Esophagus squamous epithelium (tissue), 5 donors: ENCODE measurements at places on chromosomes 5 and 9. TPM values are rescaled to one million over a fixed set of nuclear protein-coding genes. Genes with fewer than 3 reads are reported as not detected.

SLC4A9 gene
- total RNA-seq = not detected

SHISAL2B gene
- total RNA-seq = not detected

FOXD4L5 gene
- not detected for total RNA-seq

SOX30 gene
- not detected for total RNA-seq

SV2C gene
- total RNA-seq = under 0.01 TPM

LTC4S gene
- total RNA-seq = 6.9 TPM

QRFP gene
- 0.18 TPM for total RNA-seq

DNA sequence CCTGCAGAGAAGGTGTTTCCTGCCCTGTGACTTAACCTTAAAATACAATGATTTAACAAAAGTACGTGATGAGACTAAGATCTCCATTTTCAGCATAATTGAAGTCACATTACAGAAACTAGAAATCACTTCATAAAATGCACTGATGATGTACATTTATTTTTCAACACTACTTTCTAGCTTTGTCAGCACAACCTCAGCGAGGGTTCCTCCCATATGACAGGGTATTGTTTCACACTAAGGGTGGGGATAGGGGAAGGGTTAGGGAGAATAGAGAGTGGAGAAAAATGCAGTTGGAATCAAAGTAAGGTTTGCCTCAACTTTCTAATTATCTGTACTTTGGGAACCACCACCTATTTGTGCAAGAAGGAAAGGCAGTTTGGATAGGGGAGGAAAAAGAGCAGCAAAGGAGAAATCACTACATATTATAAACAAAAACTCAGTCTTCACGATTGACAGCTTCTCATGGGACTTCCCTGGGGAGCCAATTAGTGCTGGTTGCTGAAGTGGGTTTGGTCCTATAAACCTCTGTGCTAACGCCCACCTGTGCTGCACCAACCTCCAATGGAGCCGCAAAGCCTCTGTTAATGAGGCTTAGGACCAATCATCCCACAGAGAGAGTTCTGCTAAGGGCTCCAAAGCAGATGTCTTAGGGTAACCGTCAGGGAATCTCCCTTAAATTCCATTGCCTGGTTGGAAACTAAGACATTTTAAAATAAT, 369.2 kb upstream of the PDE4D start:
- H3K27ac ChIP-seq = no peak overlapping the region
- H3K4me3 ChIP-seq = no peak overlapping the region
- H3K4me1 ChIP-seq = no peaks in the 10 kb centered on the region
- H3K36me3 ChIP-seq = no peaks in the 10 kb centered on the region
- H3K27me3 ChIP-seq = no peaks in the 10 kb centered on the region
- DNase-seq = no peak

DNA sequence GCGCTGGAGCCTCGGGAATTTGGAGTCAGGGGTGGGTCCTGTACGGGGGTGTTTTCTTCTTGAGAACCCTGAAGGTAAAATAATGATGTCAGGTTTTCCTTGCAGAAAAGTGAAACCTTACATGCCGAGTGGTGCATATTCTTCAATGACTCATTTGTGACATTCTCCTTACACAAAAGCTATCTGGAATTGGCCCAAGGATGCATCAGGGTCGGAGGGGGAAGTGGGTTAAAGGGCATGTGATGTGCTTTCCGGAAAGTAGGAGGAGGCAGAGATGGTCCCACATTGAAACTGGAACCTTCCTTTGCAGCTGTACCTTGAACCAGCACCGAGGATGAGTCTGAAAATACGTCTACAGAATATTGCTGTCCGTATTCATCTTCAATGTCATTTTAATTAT, 411.2 kb upstream of the IRX4 start:
- H3K27me3 ChIP-seq = no peaks in the 10 kb centered on the region
- no peak for DNase-seq
- no peaks in the 10 kb centered on the region for H3K36me3 ChIP-seq

GRCh38 chr5:172488221-172488620, 33.9 kb upstream of the SH3PXD2B start:
- DNase-seq = no peak
- H3K36me3 ChIP-seq = no peaks in the 10 kb centered on the region
- H3K27ac ChIP-seq = peak overlapping the region; percentile 38
- no peaks in the 10 kb centered on the region for H3K27me3 ChIP-seq

DNA sequence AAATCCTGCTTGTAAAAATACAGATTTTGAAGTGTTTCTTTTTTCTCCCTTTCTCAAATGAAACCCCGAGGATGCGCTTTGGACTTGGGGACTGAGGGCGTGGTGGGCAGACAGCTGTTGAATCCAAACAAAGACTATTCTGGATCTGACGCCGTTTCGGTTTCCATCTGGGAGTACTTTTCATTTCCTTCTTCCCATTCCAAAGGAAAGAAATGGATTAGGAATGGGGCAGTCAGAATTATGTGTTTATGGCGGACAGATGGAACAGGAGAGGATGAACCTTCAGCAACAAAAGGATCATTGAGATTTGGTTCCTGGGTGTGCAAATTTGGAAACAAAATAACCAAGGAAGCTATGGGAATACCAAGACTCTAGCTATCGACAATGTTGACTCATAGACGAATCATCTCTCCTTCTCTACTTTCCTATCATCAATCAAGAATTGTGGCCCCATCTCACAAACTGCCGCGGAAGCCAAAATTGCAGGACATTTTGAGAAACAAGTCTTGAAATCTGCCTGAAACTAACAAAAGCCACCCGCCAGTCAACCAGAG, 300.6 kb downstream of the PARP8 start:
- no peak overlapping the region for H3K27ac ChIP-seq
- peak overlapping the region; percentile 60 for H3K4me3 ChIP-seq
- peaks cover 51% of the 10 kb centered on the region for H3K27me3 ChIP-seq
- DNase-seq = no peak

- H3K27me3 ChIP-seq = peaks cover 29% of the 10 kb centered on the region
- no peaks in the 10 kb centered on the region for H3K36me3 ChIP-seq
- DNase-seq = no peak
- H3K4me1 ChIP-seq = peaks cover 51% of the 10 kb centered on the region
- H3K4me3 ChIP-seq = peak overlapping the region; percentile 37
These were observed 1.0 kb downstream of the CLIC3 start for GRCh38 chr9:136995362-136995761.

DNA sequence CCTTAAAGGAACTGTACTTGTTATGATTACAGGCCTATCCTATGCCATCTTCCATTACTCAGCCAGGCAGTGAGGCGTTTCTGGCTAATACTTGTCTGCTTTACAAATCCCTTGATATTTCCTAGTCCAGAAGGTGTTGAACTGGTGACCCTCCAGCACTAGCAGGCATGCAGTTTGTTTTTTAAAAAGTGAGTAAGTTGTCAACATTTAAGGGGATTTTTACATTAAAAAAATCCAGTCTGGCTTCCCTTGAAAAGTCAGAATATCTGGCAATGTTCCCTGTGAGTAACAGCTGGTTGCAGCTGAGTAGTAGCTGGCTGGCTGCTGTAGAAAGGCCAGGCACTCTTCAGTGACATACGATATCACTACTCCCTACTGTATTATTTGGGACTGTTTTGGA, 21.8 kb downstream of the GRIN3A start:
- H3K36me3 ChIP-seq = no peaks in the 10 kb centered on the region
- H3K4me1 ChIP-seq = no peaks in the 10 kb centered on the region
- no peaks in the 10 kb centered on the region for H3K27me3 ChIP-seq
- DNase-seq = no peak
- no peak overlapping the region for H3K4me3 ChIP-seq
- no peak overlapping the region for H3K27ac ChIP-seq

DNA sequence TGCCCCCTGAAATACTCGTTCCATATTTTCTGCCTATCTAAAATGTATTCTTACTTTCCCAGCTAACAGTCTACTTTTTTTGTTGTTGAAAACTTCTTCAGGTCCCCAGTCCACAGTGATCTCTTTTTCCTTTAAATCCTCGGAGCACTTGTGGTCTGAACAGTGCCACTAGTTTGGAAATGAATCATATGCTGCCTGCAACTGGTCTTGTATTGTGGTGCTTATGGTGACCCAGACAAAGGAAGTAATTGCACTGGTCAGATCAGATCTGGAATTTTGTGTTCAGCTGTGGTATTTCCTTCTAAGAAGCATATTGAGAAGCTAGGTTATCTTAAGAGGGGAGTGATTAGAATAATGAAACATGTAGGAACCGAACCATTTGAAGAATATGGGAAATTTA, 2.9 kb downstream of the UNC13B start:
- no peaks in the 10 kb centered on the region for H3K36me3 ChIP-seq
- H3K4me3 ChIP-seq = no peak overlapping the region
- H3K27ac ChIP-seq = no peak overlapping the region
- DNase-seq = no peak

- peaks cover 48% of the 10 kb centered on the region for H3K4me1 ChIP-seq
- peak overlapping the region; percentile 25 for H3K27ac ChIP-seq
- no peak overlapping the region for H3K4me3 ChIP-seq
- no peaks in the 10 kb centered on the region for H3K36me3 ChIP-seq
- no peaks in the 10 kb centered on the region for H3K27me3 ChIP-seq
These were observed 6.8 kb downstream of the FAM219A start for GRCh38 chr9:34451545-34451944.

DNA sequence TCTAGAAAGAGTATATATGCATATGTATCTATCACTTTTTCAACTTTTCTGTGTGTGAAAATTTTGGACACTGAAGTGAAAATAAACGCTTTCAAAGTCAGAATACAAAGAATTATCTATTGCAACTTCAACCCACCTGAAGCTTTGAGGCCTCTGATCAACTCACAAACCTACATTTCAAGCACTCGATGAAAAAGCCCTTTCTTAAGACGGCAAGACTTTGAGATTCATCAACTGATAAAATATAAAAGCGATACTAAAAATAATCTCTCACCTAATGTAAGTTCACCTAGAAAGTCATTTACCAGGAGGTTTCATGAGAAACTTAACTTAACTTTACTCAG, 1.2 kb downstream of the GOLPH3 start:
- H3K27ac ChIP-seq = peak overlapping the region; percentile 97
- no peaks in the 10 kb centered on the region for H3K27me3 ChIP-seq
- no peak for DNase-seq
- no peaks in the 10 kb centered on the region for H3K36me3 ChIP-seq

DNA sequence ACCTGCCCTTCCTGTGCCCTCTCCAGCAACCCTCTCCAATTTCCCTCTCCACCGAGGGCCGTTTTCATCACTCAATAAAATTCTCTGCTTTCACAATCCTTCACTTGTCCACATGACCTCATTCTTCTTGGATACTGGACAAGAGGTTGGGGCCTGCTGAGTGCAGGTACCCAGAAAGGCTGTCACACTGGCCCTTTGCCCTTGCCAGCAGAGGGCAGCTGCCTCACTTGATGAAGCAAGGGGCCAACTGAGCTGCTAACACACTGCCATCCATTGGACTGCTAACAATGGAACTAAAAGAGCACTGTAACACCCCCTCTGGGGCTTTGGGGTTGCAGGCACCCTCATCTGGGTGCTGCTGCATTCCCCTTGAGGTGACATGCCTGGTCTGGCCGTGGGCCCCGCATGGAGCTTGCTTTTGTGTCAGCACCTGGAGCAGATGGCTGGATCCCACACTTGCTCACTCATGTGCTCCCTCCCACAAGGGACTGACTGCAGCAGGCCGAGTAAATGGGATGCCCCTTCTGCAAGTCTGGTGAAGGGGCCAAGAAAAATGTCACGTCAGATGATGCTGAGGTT, 308.1 kb upstream of the ADCY2 start:
- H3K36me3 ChIP-seq = no peaks in the 10 kb centered on the region
- H3K4me3 ChIP-seq = no peak overlapping the region
- no peaks in the 10 kb centered on the region for H3K4me1 ChIP-seq
- H3K27me3 ChIP-seq = no peaks in the 10 kb centered on the region

DNA sequence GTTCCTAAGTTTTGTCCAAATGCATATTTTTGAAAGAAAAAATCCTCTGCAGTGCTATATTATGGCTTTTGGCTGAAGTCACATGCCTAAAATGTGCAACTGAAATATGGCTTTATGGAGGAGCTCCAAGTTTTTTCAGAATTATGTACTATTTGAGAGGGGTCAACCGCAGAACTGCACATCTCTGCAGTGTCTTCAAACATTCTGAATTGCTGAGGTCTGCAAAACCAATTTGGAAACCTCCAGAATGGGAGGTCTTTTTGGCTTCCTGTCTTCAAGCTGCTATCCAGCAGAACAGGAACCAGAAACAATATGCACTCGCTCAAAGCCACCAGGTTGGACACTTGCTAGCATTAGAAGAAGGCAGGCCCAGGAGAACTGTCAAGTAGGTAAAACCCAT, 376.0 kb upstream of the PAPPA start:
- no peaks in the 10 kb centered on the region for H3K27me3 ChIP-seq
- H3K4me1 ChIP-seq = no peaks in the 10 kb centered on the region
- H3K27ac ChIP-seq = no peak overlapping the region
- no peak overlapping the region for H3K4me3 ChIP-seq
- DNase-seq = no peak

- no peak for DNase-seq
- H3K27ac ChIP-seq = no peak overlapping the region
These were observed 23.9 kb upstream of the KIF2A start for GRCh38 chr5:62282064-62282463.

DNA sequence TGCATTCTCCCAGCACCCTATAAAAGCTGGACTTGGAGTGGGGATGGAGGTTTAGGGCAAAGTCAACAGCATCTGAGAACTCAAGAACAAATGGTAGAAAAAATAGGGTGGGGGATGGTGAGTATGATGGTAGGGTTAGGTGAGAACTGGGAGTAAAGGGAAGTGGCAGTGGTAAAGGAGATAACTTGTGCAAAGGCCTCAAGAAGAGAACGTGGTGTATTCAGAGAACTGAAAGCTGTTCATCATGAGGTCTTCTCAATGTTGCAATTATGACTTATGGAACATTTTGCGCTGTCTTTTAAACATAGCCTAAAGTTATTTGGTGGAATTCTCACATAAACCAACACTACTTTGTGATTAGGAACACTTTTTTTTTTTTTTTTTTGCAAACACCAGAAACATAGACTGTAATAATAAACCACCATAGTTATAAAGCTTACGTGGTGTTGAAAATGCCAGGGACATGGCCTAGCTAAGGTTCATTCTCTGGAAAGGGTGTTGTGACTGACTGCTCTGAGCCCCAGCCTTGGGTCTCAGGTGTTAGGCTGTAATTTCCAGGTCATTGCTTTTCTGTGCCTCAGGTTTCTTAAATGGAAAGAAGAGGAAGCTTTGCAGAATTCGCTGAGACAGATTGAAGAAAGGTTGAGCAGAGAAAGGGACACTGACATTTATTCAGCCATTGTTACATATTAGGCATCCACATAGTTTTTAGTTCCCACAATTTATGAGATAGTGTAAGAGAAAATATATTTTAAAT, 19.2 kb upstream of the TXNDC8 start:
- H3K36me3 ChIP-seq = no peaks in the 10 kb centered on the region
- H3K4me1 ChIP-seq = peaks cover 2% of the 10 kb centered on the region
- H3K27ac ChIP-seq = no peak overlapping the region
- no peak overlapping the region for H3K4me3 ChIP-seq
- H3K27me3 ChIP-seq = no peaks in the 10 kb centered on the region

DNA sequence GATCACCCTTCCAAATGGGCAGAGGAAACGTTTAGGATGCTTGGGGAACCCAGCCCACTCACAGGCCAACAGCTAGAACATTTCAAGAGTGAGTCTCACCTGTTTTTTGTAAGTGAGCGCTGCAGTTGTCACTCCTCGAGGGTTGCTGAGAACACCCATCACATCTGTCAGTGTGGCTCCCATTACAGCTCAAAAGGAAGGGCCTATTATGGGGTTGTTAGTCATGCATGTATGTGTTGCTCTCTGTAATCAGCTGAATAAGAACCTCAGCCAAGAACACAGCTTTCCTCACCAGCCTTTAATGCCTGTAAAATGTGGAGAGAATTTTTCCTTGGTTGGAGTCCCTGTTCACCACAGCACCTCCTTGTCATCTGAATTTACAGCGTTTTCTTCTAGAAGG, 196.3 kb upstream of the KLF4 start:
- H3K27me3 ChIP-seq = no peaks in the 10 kb centered on the region
- no peaks in the 10 kb centered on the region for H3K4me1 ChIP-seq
- no peak overlapping the region for H3K4me3 ChIP-seq
- no peak overlapping the region for H3K27ac ChIP-seq
- DNase-seq = no peak

- H3K4me3 ChIP-seq = no peak overlapping the region
- no peaks in the 10 kb centered on the region for H3K36me3 ChIP-seq
- H3K27ac ChIP-seq = no peak overlapping the region
These were observed 719.3 kb downstream of the NR2F1-AS1 start for GRCh38 chr5:92861531-92862285.
